NCI-H1417 (cell line): ENCODE measurements at places on chromosomes 12 and 14.
A peak's percentile ranks its signal among the peaks of the same experiment; 100 is the strongest.

GRCh38 chr12:26054383-26054782 is 70.5 kb downstream of the BHLHE41 start:
- no peak for DNase-seq

- DNase-seq = no peak
Observed at GRCh38 chr12:97753332-97753731, 290.7 kb downstream of the RMST start.

- DNase-seq = no peak
Observed at GRCh38 chr14:75469606-75470237, 41.9 kb downstream of the JDP2 start.

DNA sequence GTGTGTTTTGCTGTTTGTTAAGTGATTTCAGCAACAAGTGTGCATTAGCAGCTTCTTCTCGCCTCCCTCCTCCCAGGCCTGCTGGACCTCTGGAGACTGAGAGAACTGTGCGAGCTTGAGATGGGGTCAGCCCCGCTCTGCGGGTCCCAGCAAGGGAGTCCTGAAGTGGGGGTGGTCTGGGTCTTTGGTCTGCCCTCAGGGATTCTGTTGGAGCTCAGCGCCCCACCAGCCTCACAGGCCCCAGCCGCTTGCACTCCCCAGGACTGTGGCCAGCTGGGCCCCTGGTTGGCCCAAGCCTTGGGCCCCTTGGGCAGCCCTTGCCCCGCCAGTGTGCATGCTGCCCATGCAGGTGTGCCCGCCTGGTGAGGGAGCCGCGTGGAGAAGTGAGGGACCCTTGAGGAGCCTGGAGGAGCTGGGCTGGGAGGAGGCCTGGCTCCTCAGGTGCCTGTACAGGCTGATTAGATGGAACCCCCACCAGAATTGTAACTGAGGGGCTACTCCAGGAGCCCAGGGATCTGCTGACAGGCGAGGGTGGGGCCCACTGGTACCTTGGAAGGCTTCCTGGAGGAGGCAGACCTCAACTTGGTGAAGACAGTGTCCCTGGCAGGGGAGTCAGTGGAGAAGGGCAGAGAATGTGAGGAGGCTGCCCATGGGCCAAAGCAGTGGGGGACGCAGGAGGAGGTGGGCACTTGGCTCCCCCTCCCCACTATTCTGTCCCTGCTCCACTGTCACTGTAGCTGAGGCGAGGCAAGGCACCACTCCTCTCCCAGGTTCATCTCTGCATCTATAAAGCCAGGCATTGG is 56.7 kb downstream of the BEGAIN start:
- no peak for DNase-seq

GRCh38 chr12:1844223-1844622 is 23.9 kb downstream of the LRTM2 start:
- DNase-seq = no peak

GRCh38 chr12:124967016-124967739 is 21.8 kb downstream of the DHX37 start:
- DNase-seq = no peak

- DNase-seq = no peak
Observed at GRCh38 chr12:685388-685787, 22.1 kb upstream of the NINJ2 start.

GRCh38 chr12:112179916-112180315 is 54.6 kb downstream of the TRAFD1 start:
- peak; percentile 29 for DNase-seq

DNA sequence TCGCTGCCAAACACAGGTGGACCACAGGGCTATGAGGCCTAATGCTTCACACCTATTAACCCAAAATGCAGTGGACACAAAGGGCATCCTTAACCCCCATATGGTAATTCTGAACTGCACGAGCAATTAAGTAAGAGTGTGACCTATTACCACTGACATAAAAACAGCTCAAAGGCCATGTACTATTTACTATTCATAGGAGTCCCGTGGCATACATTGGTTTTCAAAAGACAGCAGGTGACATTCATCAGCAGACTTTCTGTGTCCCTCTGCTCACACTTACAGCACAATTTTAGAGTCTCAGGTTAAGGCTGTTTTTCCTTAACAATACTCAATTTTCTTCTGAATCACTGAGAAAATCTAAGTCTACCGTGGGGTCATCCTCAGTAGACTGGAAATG is 23.1 kb upstream of the TMCC3 start:
- no peak for DNase-seq

- DNase-seq = peak; percentile 42
Observed at GRCh38 chr14:34018564-34019244, 67.8 kb upstream of the EGLN3 start.
